Bronchus fibroblast of lung (primary cell): ENCODE measurements at places on chromosomes 5 and 9. TPM values are rescaled to one million over a fixed set of nuclear protein-coding genes. Genes with fewer than 3 reads are reported as not detected.

The PCDHGC5 gene
- 0.17 and 0.30 TPM in 2 replicates for total RNA-seq

The PCDHB5 gene
- total RNA-seq, result 0.84 and 0.89 TPM in 2 replicates

The GARIN3 gene
- not detected in 2 replicates for total RNA-seq

The TTC23L gene
- under 0.01 TPM in 1 of 2 replicates, not detected in the other for total RNA-seq

The NMRK1 gene
- 13.4 and 14.1 TPM in 2 replicates for total RNA-seq

The TAS2R1 gene
- total RNA-seq, result not detected in 2 replicates

The SPATA31E1 gene
- not detected in 2 replicates for total RNA-seq

The HDHD3 gene
- total RNA-seq, result 6.1 and 6.8 TPM in 2 replicates

The INSL4 gene
- not detected in 2 replicates for total RNA-seq

The GLDC gene
- 0.30 and 0.34 TPM in 2 replicates for total RNA-seq
